ENCODE measurements at places on chromosomes 16 and 17. TPM values are rescaled to one million over a fixed set of nuclear protein-coding genes. Genes with fewer than 3 reads are reported as not detected.

DNA sequence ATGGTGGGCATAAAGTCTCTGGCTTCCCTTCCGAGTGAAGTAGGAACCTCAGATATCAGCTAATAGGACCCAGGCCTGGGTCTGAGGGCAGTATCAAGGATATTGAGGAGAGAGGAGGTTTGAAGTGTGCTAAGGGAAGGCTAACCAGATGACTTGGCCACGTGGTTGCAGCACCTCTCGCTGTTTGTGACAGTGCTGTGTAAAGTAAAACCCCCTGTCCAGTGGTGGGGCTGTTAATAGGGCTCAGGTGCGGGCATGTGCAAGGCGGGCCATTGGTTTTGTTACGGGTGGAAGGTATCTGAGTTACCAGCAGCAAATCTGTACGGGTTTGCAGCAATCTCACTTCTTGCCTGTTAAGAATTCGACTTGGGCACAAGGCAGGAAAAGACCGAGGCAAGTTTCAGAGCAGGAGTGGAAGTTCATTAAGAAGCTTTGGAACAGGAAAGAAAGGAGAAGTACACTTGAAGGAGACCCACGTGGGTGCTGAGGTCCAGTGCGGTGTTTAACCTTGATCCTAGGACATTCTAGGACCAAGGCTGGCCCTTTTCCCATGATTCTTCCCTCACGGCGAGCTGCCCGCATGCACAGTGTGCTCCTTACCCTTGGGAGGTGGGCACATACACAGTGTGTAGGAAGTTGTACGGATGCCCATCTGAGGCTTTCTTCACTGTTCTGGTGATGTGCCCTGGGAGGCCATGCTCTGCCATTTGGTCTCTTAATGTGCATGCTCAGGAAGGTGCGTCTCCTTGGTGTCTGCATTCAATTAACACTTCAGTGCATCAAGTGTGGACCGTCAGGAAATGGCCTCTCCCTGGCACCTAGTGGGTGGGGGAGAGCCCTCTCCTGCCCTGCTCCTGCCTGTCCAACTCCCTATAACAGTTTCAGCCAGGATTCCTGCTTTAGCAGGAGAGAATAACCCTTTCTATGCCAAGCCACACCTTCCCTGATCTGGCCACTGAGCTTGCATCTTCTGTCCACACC, 20.3 kb downstream of the SGF29 start:
- DNase-seq: no peak

Gene MARVELD3
- not detected for total RNA-seq

DNA sequence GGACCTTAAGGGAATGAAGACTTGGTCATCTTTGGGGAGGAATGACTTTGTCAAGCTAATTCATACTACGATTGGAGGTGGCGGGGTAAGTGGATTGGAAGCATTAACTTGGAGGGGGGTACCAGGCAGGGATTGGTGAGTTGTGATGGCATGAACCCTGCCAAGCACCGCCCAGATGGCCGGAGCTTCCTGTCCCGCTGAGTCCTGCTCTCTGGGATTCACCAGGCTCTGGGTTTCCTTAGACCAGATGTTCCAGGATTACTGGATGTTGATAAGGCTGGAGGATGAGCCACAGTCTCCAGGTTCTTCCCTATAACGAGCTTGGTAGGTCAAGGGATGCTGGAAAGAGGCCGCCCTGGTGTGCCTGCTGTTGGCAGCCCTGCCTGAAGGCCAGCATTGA, 154.9 kb downstream of the SDK2 start:
- DNase-seq: no peak

Gene TNS4
- total RNA-seq: not detected
